ENCODE measurements at places on chromosomes 1 and 21.

DNA sequence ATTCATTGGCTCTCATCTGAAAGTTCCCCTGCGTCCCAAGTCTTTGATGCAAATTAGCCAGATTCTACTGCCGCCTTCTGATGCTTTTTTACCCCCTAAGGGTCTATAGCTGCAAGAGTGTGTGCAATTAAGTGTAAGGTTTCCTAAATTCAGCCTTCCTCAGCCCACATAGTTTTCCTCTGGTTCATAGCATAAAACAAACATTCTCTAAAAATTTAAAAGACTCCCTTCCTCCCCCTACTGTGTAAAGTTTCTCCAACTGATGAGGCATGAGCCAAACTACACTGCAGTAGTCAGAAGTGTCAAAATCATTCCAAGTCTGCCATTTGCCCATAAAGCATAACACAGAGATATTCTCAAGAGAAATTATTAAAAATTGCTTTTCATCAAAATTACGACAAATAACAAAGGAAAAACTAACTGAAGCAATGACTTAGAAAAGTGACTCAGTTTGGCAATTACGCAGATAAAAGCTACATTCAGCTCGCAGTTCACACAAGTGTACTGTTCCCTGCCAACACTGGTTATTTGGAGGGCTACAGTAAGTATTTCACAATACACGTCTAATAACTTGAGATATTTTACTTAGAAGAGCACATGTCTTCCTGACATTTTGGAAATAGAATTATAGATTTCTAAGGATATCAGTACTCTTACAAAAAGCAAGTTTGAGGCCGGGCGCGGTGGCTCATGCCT lies 15.4 kb downstream of the KCNH1 start:
- DNase-seq: no peak

- no peak for DNase-seq
These were observed 215.3 kb downstream of the SDCCAG8 start for GRCh38 chr1:243471026-243471685.

- no peak for DNase-seq
These were observed 6.5 kb downstream of the MRPS15 start for GRCh38 chr1:36457691-36458090.

GRCh38 chr1:34858901-34859445 lies 576 bp downstream of the SMIM12 start:
- DNase-seq: peak; percentile 54

DNA sequence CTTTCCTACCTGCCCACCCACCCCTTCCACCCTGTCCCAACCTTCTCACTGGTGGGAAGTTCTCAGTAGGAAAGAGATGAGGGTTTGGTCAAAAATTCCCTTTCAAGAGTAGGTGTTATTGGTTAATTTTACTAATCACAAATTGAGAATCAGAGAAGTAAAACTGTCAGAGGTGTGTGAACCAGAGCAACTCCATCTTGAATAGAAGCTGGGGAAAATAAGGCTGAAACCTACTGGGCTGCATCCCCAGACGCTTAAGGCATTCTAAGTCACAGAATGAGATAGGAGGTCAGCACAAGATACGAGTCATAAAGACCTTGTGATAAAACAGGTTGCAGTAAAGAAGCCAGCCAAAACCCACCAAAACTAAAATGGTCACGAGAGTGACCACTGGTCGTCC lies 11.5 kb downstream of the PLA2G2D start:
- no peak for DNase-seq

DNA sequence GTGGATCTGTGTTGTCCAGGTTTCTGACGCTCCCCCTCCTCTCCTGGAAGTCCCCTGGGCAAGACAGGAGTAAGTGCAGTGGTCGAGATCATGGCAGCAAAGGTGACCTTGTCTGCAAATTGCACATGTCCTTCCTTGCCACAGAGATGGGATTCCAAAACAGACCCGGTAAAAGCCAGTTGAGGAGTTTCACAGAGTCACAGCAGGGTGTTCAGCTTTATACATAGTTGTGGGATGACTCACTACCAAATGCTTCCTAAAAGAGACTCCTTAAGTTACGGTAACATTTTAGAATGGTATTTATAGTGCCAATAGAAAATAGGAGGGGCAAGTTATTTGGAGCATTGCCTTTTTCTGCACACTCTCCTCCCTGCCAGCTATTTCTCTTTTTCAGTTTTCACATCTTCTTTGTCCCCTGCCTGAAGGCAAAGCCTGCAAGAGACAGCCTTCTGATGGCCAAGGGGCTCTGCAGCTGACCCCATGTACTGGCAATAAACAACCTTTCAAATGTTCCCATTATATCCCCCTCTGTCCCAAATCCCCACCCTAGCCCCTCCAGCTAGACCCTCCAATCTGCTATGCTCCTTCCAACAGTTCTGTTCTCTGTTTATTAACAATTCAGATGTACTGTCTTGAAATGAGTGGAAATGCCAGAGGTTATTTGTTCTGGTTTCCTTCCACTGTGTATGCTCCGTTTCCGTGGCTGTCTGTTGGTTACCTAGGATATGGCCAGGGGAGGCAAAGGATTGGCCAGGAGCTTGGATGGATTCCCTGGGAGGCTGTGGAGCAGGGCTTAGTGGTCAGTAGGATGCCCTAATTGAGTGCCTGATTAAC lies 115.0 kb downstream of the TGFB2 start:
- DNase-seq: no peak

GRCh38 chr1:45952072-45952471 lies 148.7 kb downstream of the MAST2 start:
- no peak for DNase-seq

GRCh38 chr1:153985341-153985912 lies 712 bp downstream of the RAB13 start:
- DNase-seq: no peak
